Stimulated activated CD4-positive, alpha-beta T cell treated with anti-CD3 and anti-CD28 coated beads, Interleukin-15, amount 100 ng/mL, for 1 hour (primary cell): ENCODE measurements at places on chromosomes 2 and 18.

DNA sequence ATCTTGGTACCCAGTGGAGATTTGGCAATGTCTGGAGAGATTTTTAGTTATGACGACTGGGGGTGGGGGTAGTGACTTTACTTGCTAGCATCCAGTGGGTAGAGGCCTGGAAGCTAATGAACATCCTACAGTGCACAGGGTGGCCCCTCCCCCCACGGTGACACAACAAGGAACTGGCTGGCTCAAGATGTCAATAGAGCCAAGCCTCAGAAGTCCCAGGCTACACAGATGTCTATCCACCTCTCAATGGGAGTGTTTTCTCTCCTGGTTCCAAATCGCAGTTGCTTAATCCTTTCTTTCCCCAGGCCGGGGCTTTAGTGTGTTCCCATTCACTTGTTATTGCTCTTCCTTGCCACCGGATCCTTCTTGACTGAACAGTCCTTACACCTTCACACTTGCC, 9.3 kb upstream of the CCBE1 start:
- DNase-seq: no peak

DNA sequence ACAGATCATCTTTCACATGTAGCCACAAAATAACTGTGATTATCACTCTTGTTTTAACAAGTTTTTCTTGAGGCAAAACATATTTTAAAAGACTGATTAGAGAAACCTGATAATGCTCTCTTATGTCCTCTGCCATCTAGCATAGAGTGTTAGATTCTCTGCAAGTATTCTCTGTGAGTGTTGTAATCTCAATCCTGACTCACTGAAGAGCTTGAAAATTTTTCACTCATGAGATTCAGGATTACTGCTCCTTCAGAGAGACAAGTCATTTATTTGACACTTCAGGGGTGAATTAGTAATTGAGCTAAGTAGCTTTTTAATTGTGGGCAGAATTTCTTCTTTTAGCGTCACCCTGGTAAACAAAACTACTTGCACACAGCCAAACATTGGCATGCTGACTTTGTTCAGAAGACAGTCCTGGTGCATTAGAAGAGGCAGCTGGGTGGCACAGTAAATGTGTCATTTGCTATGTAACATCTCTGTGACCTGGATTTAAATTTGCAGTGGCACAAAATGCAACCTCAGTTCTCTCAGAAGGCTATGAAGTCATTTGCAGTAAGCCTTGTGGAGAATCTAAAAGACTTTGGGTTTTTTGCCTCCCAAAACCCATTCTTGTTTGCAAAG, 172.9 kb downstream of the LRP1B start:
- DNase-seq: no peak

DNA sequence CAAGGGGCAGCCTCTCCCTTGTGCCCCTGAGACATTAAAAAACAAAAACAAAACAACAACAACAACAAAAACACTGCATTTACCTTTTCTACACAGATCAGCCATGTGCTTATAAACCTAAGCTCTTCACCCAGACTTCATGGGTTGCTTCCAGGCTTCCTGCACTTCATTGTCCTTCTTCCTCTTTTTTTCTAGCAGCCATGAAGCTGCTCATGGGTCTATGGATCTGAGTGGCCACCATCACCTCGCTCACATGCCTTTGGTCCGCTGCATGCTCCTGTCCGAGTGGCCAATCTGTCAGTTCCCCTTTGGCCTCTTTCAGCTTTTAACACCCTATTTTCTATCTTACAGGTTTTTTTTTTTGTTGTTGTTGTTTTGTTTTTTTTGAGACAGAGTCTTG, 9.0 kb upstream of the TET3 start:
- DNase-seq: no peak

DNA sequence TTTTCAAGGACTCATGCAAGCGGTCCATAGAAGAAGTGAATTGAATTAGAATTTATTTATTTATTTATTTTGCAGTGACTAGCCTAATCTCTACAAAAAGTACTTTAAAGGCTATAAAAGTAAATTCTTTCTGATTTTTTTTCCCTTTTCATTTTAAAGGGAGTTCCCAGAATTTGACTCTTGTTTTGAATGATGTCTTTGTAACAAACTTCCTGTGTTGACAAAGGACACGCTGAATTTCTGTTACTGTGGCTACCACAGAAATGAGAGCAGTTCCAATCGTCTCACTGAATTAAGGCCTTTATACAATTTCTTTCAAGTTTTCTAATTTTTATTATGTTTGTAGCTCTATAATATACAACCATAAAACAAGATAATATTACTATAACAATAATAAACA, 46.3 kb upstream of the LPIN2 start:
- no peak for DNase-seq

DNA sequence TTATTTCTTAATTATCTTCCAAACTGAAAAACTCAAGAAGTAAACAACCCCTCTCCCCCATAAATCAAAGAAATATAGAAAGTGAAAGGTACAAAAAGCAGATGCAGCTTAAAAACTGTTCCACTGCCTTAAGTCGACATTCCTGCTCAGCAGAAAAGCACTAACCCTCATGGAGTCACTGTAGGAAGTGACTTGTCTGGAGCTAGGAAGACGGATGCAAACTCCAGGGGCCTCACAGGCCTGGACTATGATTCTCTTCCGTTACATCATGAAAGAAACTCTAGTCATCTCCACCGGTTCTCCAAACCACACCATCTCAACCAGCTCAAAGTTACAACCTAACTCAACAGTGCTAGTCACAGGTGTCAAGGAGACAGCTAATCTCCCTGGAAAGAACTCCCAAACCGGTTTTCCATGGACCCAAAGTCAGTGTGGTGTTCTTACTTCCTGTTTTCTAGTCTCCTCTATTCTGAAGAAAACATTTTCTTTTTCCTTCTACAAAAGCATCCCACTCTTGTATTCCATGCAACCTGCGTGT, 128.4 kb downstream of the PIEZO2 start:
- DNase-seq: no peak
